ENCODE measurements at places on chromosomes 2 and 18. TPM values are rescaled to one million over a fixed set of nuclear protein-coding genes. Genes with fewer than 3 reads are reported as not detected.
A peak's percentile ranks its signal among the peaks of the same experiment; 100 is the strongest.

GRCh38 chr18:10519999-10520935 lies 5.6 kb upstream of the NAPG start:
- no peaks in the 10 kb centered on the region for H3K36me3 ChIP-seq
- H3K27ac ChIP-seq, result no peak overlapping the region
- no peak for DNase-seq
- H3K4me1 ChIP-seq, result peaks cover 29% of the 10 kb centered on the region

DNA sequence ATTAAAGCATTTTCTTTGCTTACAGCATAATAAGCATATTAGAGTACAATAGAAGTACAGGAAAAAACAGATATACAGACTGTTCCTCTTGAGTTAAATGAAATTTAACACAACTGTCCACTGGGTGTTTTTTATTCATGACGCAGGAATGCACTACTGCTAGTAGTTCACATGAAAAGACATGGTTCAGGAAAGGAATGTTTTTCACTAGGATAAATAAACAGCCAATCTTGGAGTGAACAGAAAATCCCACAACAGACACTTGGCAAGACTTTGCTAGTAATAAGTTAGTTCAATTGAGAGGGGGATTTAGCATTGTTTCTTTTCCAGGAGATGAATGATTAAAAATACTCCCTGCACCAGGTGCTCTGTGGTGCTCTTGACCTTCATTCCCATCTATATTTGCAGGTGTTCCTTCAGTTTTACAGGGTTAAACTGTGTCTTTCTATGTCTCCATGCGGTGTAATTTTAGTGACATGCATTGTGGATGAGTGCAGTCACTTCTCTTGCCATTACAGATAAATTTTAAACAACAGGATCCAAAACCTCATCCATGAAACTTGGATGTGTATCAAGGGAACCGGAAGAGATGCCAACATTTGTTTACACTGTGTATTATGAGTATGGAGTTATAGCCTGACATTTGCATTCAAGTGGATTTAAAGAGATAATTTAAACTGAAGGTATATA lies 796.6 kb downstream of the DSC3 start:
- no peaks in the 10 kb centered on the region for H3K4me1 ChIP-seq
- DNase-seq, result no peak
- H3K27ac ChIP-seq, result no peak overlapping the region
- H3K36me3 ChIP-seq, result no peaks in the 10 kb centered on the region
- no peak overlapping the region for H3K4me3 ChIP-seq
- H3K27me3 ChIP-seq, result no peaks in the 10 kb centered on the region

- H3K27me3 ChIP-seq, result no peaks in the 10 kb centered on the region
- no peak for DNase-seq
- no peak overlapping the region for H3K4me3 ChIP-seq
- no peaks in the 10 kb centered on the region for H3K36me3 ChIP-seq
These were observed 213.9 kb downstream of the NDUFA10 start for GRCh38 chr2:239811111-239811781.

GRCh38 chr2:223731503-223731902 lies 105.9 kb downstream of the AP1S3 start:
- DNase-seq, result no peak
- H3K27me3 ChIP-seq, result no peaks in the 10 kb centered on the region
- no peaks in the 10 kb centered on the region for H3K36me3 ChIP-seq
- H3K4me1 ChIP-seq, result no peaks in the 10 kb centered on the region
- no peak overlapping the region for H3K4me3 ChIP-seq

- H3K27me3 ChIP-seq, result no peaks in the 10 kb centered on the region
- peaks cover 9% of the 10 kb centered on the region for H3K4me1 ChIP-seq
- peaks cover 23% of the 10 kb centered on the region for H3K36me3 ChIP-seq
These were observed 32.0 kb downstream of the SMCHD1 start for GRCh38 chr18:2687390-2688001.

GRCh38 chr2:186570604-186571003 lies 19.3 kb upstream of the ITGAV start:
- DNase-seq, result no peak
- no peaks in the 10 kb centered on the region for H3K27me3 ChIP-seq
- no peak overlapping the region for H3K4me3 ChIP-seq
- peaks cover 10% of the 10 kb centered on the region for H3K4me1 ChIP-seq
- no peaks in the 10 kb centered on the region for H3K36me3 ChIP-seq

DNA sequence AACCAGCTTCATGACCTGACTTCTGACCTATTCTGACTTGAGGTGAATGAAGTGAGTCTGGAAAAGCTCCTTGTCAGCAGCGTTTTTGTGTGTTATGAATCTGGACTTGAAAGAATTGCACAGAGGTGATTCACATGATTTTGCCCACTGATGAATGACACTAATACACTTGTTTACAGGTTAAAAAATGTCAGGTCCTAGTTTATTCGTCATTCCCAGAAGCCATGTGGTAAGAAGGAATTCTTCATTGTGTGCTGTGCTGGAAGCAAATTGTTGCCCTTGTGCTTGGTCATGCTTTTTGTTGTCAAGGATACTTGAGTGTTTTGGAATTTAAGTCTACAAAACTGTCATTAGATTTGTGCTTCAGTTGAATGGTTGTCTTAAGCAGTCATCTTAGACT lies 15.5 kb downstream of the SEC11C start:
- no peak overlapping the region for H3K4me3 ChIP-seq
- peaks cover 41% of the 10 kb centered on the region for H3K36me3 ChIP-seq
- no peaks in the 10 kb centered on the region for H3K27me3 ChIP-seq

DNA sequence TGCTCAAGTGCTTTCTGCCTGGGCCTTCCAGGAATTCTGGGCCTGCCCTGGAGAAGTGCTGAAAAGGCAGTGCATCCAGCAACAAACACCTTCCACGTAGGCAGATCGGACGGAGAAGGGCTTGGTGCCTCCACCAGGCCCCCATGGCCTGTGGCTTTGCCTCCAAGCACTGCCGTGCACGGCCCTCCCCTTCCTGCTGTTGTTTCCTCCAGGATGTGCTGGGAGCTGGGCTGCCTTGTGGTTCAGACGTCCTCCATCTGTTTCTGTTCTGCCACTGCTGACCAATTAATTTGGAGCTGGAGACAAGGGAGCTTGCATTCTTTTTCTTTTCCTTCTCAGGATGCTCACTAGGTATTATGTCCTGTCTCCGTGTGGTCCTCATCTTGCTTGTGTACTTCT lies 197.0 kb downstream of the HRH4 start:
- no peaks in the 10 kb centered on the region for H3K36me3 ChIP-seq
- H3K27ac ChIP-seq, result no peak overlapping the region
- H3K4me1 ChIP-seq, result peaks cover 6% of the 10 kb centered on the region
- H3K4me3 ChIP-seq, result no peak overlapping the region
- no peaks in the 10 kb centered on the region for H3K27me3 ChIP-seq

GRCh38 chr2:158181171-158181570 lies 79.5 kb downstream of the UPP2 start:
- H3K4me1 ChIP-seq, result peaks cover 15% of the 10 kb centered on the region
- no peak for DNase-seq
- no peaks in the 10 kb centered on the region for H3K36me3 ChIP-seq
- H3K27me3 ChIP-seq, result no peaks in the 10 kb centered on the region
- H3K4me3 ChIP-seq, result no peak overlapping the region

DNA sequence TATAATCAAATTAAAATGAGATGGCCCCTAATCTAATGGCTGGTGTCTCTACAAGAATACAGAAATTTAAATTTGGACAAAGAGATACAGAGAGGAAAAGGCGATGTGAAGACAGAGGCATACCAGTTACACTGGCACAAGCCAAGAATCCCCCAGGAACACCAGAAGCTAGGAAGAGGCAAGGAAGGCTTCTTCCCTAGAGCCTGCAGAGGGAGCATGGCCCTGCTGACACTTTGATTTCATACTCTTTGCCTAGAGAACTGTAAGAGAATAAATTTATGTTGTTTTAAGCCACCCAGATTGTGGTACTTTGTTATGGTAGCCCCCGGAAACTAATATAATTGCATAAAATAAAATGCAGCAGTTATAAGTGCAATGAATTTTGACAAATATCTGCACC lies 671.4 kb downstream of the MBD2 start:
- no peaks in the 10 kb centered on the region for H3K27me3 ChIP-seq
- H3K27ac ChIP-seq, result no peak overlapping the region

DNA sequence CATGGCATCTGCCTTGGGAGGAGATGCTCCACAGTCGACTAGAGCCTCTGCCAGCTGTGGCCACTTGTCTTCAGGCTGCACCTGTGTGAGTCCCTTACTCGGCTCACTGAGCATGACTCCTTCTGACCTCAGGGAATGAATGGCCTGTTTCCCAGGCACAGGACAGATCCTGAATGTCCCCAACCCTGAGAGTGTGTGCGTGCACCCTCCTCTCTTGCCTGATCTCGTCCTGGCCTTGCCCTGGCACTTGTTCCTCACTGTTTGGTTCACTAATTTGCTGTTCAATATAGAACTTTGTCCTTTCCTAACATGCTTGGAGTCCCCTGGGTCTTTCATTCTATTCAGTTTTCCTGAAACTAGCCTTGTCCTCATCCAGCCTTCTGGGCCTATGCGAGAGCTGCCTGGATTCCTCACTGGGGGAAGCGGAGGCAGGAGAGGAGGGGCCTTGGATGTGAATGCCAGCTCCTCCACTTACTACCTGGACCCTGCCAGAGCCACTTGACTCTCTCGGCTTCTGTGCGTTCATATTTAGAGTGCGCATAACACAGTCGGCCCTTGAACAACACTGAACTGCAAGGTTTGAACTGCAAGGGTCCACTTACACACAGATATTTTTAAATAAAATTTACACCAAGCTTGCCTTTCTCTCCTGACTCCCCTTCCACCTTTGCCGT lies 184.8 kb downstream of the ACKR3 start:
- DNase-seq, result no peak
- no peaks in the 10 kb centered on the region for H3K36me3 ChIP-seq
- no peak overlapping the region for H3K4me3 ChIP-seq
- no peak overlapping the region for H3K27ac ChIP-seq

GRCh38 chr2:205706769-205707381 lies 24.6 kb downstream of the NRP2 start:
- H3K4me3 ChIP-seq, result no peak overlapping the region
- H3K4me1 ChIP-seq, result peaks cover 92% of the 10 kb centered on the region
- H3K27me3 ChIP-seq, result no peaks in the 10 kb centered on the region
- H3K36me3 ChIP-seq, result peaks cover 20% of the 10 kb centered on the region

- H3K36me3 ChIP-seq, result no peaks in the 10 kb centered on the region
- DNase-seq, result no peak
- H3K4me1 ChIP-seq, result peaks cover 7% of the 10 kb centered on the region
- no peaks in the 10 kb centered on the region for H3K27me3 ChIP-seq
These were observed 58.9 kb downstream of the TRPM8 start for GRCh38 chr2:233976087-233976486.

DNA sequence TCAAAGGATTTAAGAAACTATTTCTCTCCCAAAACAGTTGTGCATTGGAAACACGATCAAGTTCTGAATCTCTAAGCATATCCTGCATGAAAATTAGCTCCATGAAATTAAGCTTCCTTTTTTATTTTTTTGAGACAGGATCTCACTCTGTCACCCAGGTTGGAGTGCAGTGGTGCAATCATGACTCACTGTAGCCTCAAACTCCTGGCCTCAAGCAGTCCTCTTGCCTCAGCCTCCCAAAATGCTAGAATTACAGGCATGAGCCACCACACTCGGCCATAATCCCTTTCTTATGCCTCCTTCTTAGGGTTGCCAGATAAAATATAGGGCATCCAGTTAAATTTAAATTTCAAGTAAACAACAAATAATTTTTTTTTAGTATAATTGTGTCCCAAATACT lies 124.4 kb downstream of the ARL4C start:
- H3K27ac ChIP-seq, result no peak overlapping the region
- no peak overlapping the region for H3K4me3 ChIP-seq
- H3K36me3 ChIP-seq, result no peaks in the 10 kb centered on the region
- no peaks in the 10 kb centered on the region for H3K4me1 ChIP-seq
- no peaks in the 10 kb centered on the region for H3K27me3 ChIP-seq

GRCh38 chr2:234335661-234336228 lies 161.1 kb downstream of the ARL4C start:
- no peak overlapping the region for H3K4me3 ChIP-seq
- peaks cover 11% of the 10 kb centered on the region for H3K4me1 ChIP-seq
- H3K27ac ChIP-seq, result peak overlapping the region; percentile 7
- H3K36me3 ChIP-seq, result no peaks in the 10 kb centered on the region
- no peaks in the 10 kb centered on the region for H3K27me3 ChIP-seq

GRCh38 chr2:218024871-218025270 lies 22.1 kb upstream of the TNS1 start:
- no peak for DNase-seq
- H3K36me3 ChIP-seq, result no peaks in the 10 kb centered on the region
- H3K27me3 ChIP-seq, result no peaks in the 10 kb centered on the region
- no peak overlapping the region for H3K4me3 ChIP-seq
- peaks cover 31% of the 10 kb centered on the region for H3K4me1 ChIP-seq

- H3K27ac ChIP-seq, result no peak overlapping the region
- no peaks in the 10 kb centered on the region for H3K27me3 ChIP-seq
- DNase-seq, result no peak
- H3K4me1 ChIP-seq, result peaks cover 23% of the 10 kb centered on the region
- H3K36me3 ChIP-seq, result no peaks in the 10 kb centered on the region
- H3K4me3 ChIP-seq, result no peak overlapping the region
These were observed 283.4 kb downstream of the MTX2 start for GRCh38 chr2:176552501-176553135.

The COL3A1 gene
- total RNA-seq, result 272 TPM

The SLC11A1 gene
- 32.0 TPM for total RNA-seq

The ANKRD30BL gene
- total RNA-seq, result not detected

The PLGLB1 gene
- 0.66 TPM for total RNA-seq

Data from esophagus muscularis mucosa (tissue), 4 donors.